Stimulated activated CD4-positive, alpha-beta T cell treated with anti-CD3 and anti-CD28 coated beads, Interleukin-1b, Interleukin-23, amount 100 ng/mL, for 1 hour (primary cell): ENCODE measurements at places on chromosomes 1 and 21.

DNA sequence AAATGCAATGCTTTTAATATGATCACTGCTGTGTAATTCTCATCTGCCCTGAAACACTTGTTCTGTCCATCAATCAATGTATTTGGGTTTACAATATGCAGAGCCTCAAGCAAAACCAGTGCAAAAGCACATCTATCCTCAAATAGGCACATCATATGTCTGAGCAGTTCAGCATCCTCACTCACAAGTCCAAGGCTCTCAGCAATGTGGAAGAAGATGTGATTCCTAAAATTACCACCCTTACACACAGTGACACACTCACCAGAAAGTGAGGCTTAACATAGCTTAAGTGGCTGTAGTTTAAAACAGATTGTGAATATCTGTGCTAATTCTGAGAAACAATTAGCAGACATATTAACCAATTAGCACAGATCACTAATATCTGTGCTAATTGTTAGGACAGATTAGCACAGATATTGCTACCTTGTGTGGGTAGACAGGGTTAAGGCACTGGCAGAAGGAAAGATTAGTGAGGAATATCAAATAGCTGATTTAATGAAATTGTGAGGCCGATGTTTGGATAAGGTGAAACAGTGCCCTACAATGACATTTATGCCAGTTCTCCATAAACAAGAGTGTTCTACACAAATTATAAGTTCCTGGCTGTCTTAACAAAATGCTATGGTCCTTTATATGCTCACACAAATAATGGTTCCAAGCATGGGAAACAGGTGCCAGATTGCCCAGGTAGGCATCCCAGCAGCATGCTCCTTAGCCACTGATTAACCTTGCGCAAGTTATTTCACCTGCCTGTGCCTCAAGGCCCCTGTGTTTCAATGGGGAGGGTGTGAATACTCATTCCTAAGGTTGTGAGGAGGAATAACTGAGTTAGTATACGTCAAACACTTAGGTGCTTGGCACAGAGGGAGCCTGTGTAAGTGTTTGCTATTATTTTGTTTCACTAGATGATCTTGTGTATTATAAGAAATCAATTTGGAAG lies 41.7 kb downstream of the MRPL39 start:
- DNase-seq = no peak

- no peak for DNase-seq
These were observed 143.9 kb downstream of the KAZN start for GRCh38 chr1:14742181-14742980.

GRCh38 chr21:31589820-31590219 lies 69.7 kb upstream of the SOD1 start:
- DNase-seq = no peak

DNA sequence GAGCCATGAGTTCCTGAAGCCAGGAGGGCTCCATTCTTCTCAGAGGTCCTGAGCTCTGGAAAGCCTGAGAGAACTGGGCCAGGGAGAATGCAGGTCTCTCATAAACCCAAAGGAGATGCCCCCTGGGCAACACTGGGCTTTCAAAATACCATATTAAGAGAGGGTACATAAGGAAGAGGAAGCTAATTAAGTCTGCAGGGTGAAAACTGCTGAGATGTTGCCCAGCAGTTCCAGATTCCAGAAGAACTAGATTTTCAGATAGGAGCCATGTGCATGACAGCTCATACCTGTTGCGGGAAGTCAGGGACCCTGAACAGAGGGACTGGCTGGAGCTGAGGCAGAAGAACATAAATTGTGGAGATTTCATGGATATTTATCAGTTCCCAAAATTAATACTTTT lies 40.9 kb downstream of the CYP4A11 start:
- no peak for DNase-seq

DNA sequence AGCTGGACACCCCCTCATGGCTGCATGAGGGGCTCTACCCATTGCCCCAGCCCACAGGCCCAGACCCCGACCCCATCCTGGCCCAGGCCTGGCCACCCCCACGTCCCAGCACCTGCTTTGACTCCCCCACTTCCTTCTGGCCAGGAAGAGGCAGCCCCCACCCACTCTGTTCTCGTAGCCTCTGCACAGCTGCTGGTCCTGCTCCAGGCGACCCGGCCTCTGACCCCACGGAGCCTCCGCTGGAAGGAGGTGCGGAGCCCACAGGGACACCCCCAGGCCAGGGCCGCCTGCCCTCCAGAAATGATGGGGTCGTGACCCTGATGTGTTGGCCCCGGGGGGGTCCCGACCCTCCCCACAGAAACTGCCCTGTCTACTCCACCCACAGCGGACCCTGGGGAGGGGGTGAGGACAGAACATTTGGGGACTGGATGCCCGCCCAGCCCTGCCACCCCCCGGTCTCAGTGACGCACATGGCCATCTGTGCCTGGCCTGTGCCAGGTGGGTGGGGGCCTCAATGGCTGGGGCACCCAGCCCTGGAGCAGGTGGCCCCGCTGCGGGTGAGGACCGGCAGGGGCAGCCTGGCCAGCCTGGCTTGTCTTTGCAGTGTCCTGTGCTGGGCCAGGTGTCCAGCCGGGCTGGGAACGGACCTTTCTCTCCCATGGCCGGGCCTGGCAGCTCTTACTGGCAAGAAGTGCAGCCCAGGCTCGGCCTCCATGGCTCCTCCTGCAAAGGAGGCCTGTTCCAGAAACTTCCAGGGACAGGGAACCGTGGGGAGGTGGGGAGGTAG lies 78.6 kb downstream of the MORN1 start:
- DNase-seq = no peak

DNA sequence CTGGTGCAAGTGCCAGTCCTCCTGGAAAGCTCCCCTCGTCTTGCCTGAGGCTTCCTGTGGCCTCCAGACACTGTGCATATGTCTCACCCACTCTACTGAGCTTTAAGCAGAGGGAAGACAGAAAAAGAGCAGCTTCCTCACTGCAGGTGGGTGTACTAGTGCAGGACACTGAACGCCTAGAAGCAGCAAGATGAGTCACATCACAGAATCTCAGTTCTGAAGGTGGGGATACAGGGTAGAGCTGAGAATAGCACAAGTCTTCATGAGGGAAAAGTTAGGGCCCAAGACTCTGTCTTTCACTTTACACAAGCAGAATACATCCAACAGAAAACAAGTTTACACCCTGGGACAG lies 37.4 kb downstream of the PCAT6 start:
- DNase-seq = no peak

DNA sequence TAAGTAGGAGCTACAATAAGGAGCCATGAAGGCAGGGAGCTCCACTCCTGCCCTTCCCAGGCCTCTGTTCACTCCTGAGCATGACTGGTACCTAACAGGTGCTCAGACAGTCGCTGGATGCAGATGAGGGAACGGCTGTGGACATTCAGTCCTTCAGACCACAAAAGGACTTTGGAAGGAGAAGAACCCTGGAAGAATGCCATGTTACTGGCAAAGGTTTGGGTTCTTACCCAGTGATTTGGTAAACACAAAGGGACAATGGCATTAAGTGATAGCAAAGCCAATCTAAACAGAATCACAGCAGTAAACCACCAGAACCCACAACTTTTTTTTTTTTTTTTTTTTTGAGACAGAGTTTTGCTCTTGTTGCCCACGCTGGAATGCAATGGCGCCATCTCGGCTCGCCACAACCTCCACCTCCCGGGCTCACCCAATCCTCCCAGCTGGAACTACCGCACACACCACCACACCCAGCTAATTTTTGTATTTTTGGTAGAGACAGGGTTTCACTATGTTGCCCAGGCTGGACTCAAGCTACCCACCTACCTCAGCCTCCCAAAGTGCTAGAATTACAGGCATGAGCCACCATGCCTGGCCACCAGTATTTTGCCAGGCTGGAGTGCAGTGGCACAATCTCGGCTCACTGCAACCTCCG lies 7.5 kb upstream of the CBR3 start:
- no peak for DNase-seq

GRCh38 chr1:30538226-30538992 lies 185.0 kb downstream of the MATN1 start:
- no peak for DNase-seq

DNA sequence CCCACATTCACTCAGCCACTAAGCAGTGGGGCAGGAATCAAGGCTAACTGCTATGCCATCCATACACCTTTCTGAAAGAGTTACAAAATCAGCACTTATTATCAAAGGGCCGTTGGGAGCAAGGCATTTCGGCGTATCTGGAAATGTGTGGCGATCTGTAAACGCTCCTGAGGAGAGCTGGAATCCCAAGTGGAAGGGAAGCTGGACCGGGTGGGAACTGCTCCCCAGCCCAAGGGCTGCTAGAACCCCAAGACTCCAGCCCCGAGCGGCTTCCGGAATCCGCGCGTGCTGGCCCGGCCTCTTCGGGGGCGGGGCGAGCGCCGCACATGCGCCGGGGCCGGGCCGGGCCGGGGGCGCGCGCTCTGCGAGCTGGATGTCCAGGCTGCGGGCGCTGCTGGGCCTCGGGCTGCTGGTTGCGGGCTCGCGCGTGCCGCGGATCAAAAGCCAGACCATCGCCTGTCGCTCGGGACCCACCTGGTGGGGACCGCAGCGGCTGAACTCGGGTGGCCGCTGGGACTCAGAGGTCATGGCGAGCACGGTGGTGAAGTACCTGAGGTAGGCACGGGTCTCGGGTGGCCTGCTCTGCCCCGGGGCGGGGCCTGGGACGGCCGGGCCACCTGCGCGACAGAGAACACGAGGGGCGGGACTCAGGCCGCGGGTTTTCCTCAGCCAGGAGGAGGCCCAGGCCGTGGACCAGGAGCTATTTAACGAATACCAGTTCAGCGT lies at the start of gene NAXE:
TSS of gene NAXE (plus strand) at position 345 of the 726 bp plus-strand sequence. CDS start at position 374, 29 bp downstream.
- peak; percentile 50 for DNase-seq

GRCh38 chr1:181910905-181911304 lies 150.6 kb downstream of the ZNF648 start:
- DNase-seq = no peak

DNA sequence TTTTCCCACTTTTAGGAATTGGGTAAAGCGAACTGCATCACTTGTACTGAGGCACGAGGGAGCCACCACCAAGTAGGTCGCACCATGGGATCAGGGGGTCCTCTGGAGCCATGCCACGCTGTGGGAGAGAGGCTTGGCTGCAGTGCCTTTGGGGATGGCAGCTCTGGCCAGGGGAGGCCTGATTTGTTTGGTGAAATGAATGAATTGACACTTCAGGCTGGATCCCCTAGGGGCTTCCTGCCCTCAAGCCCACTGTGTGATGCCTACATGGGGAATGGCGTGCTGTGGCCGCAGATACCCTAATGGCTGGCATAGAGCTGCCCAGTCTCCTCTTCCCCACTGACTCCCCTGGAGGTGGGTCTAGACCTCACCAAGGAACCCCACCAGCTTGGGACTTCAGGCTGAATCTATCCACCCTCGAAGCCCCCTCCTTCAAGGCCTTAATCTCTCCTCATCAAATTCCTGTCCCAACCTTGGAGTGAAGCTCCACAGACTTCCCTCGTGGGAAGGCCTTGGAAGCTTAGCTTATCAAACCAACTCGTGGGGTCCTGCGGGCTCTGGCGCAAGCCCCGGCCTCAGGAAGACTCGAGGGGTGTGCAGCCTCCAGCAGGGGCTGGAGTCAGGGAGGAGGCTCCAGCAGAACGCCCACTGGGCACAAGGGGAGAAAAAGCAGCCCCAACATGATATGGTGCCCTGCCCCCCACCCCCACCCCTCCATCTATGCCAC lies 64.6 kb downstream of the VWA5B1 start:
- DNase-seq = no peak

DNA sequence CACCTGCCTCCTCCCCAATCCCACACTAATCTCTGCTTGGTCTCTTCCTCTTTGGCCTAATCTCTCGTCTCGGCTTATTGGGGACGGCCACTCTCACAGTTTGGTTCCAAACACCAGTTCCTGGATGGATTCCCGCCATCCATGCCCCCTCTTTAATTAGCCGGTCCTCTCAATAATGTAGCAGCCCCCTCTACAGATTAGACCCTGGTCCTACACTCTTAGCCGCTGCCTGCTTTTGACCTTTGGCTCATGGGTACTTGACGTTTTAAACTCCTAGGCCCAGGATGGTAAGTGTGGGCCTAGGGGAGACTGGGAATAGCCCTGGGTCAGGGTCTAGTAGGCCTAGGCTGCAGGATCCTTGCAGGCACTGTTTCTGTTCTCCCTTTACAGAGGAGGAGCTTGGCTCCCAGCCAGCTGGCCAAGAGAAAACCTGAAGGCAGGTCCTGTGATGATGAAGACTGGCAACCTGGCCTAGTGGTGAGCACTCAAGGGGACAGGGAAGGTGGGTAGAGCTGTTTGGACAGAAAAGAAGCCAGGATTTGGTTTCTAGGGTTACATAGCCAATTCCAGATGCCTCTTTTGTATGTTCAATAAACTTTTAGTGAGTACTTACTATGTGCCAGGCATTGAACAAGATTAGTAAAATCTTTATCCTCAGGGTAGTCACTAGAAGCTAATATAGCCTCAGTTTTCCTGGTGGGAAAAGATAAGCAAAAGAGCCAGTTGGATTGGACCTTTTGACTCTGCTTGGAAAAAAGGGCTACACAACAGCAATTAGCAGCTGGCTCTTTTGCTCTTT lies 758 bp downstream of the RAD54L start:
- no peak for DNase-seq

DNA sequence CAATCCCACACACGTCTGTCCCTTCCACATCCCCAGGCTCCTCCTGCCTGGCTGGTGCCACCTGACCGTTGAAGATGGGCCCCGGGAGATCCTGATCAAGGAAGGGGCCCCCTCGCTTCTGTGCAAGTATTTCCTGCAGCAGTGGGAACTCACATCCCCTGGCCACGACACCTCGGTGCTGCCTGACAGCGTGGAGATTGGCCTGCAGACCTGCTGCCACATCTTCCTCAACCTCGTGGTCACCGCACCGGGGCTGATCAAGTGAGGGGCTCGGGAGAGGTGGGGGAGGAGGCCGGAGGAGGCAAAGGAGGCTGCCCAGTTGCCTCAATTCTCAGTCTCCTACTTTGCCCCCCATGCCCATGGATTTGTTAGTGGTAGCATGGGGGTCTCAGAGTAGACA lies 5.6 kb downstream of the NCDN start:
- DNase-seq = no peak

GRCh38 chr1:110055493-110056284 lies 14.8 kb downstream of the ALX3 start:
- DNase-seq = no peak

- DNase-seq = no peak
These were observed 119.4 kb upstream of the RRP15 start for GRCh38 chr1:218165701-218166114.

DNA sequence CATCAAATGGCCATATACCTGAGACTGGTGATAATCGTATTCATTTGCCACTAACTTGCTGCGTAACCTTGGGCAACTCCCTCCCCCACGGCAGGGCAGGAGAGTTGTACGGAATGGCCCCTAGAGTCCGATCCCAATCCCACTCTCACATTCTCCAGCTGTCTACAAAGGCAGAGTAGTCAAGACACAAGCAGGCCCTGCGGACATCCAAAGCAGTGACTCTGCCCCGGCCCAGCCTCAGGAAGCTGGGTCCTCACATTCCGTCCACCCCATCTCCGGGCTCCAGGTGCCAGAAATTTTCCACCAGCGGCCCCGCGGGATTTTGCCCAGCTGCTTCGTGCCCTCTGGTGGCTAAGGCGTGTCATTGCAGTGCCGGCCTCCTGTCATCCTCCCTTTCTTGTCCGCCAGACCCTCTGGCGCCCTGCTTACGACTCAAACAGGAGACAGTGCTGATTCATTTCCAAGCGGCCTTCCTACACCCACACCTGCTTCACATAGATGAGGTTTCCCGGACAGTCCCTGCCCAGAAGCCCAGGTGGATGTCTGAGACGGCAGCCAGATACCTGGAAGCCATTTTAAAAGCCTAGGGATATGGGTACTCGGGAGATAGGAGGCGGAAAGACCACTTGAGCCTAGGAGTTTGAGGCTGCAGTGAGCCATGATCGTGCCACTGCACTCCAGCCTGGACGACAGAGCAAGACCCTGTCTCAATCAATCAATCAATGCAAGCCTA lies 2.9 kb upstream of the S100A2 start:
- peak; percentile 67 for DNase-seq

- DNase-seq = no peak
These were observed 33.0 kb downstream of the PDE4B start for GRCh38 chr1:65825741-65826140.

- peak; percentile 42 for DNase-seq
These were observed 21.6 kb upstream of the BCL10 start for GRCh38 chr1:85297855-85298629.
